ENCODE measurements at places on chromosomes 7 and 10. TPM values are rescaled to one million over a fixed set of nuclear protein-coding genes. Genes with fewer than 3 reads are reported as not detected.
A peak's percentile ranks its signal among the peaks of the same experiment; 100 is the strongest.

OPN1SW gene
- total RNA-seq = not detected

INSYN2A gene
- total RNA-seq = 0.41 TPM

- no peak overlapping the region for H3K27ac ChIP-seq
- H3K4me1 ChIP-seq = no peaks in the 10 kb centered on the region
- H3K36me3 ChIP-seq = no peaks in the 10 kb centered on the region
- H3K27me3 ChIP-seq = no peaks in the 10 kb centered on the region
These were observed 108.5 kb downstream of the PTPRN2 start for GRCh38 chr7:158479021-158479663.

- H3K27me3 ChIP-seq = no peaks in the 10 kb centered on the region
- DNase-seq = no peak
- peaks cover 22% of the 10 kb centered on the region for H3K36me3 ChIP-seq
- no peaks in the 10 kb centered on the region for H3K4me1 ChIP-seq
- no peak overlapping the region for H3K4me3 ChIP-seq
These were observed 21.9 kb downstream of the RRP12 start for GRCh38 chr10:97378933-97379921.

DNA sequence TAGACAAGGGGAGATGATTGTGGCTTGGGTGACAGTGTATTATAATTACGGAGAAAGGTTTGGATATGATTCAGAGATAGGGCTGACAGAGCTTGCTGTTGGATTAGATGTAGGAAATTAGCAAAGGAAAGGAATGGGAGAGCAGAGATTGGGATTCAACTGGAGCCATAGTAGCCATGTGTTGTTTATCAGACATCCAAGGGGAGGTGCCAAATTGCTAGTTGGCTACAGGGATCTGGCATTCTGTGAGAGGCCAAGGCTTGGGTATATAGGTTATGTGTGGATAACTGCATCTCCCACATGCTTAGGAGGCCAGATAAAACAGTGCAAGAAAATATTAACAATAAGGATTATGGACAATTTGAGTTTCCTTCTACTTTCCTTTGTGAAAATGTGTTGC is 34.9 kb downstream of the CSGALNACT2 start:
- no peaks in the 10 kb centered on the region for H3K4me1 ChIP-seq
- DNase-seq = no peak
- no peak overlapping the region for H3K4me3 ChIP-seq

- H3K4me1 ChIP-seq = peaks cover 33% of the 10 kb centered on the region
- no peak for DNase-seq
- H3K4me3 ChIP-seq = no peak overlapping the region
- H3K27ac ChIP-seq = peak overlapping the region; percentile 1
- H3K36me3 ChIP-seq = peaks cover 3% of the 10 kb centered on the region
These were observed 7.5 kb upstream of the KMT2E start for GRCh38 chr7:105006367-105007136.

MBL2 gene
- not detected for total RNA-seq

- peak; percentile 49 for DNase-seq
- no peak overlapping the region for H3K4me3 ChIP-seq
- H3K27me3 ChIP-seq = no peaks in the 10 kb centered on the region
- H3K27ac ChIP-seq = peak overlapping the region; percentile 77
- no peaks in the 10 kb centered on the region for H3K36me3 ChIP-seq
These were observed 58.1 kb downstream of the CAV1 start for GRCh38 chr7:116582806-116583444.

GRCh38 chr7:110187877-110188554 is 902.9 kb upstream of the LRRN3 start:
- no peak for DNase-seq
- H3K27me3 ChIP-seq = no peaks in the 10 kb centered on the region
- H3K4me3 ChIP-seq = no peak overlapping the region
- no peaks in the 10 kb centered on the region for H3K4me1 ChIP-seq

GRCh38 chr7:12670743-12671520 is 16.5 kb upstream of the ARL4A start:
- no peaks in the 10 kb centered on the region for H3K27me3 ChIP-seq
- H3K27ac ChIP-seq = no peak overlapping the region
- no peaks in the 10 kb centered on the region for H3K36me3 ChIP-seq

- H3K27ac ChIP-seq = no peak overlapping the region
- DNase-seq = no peak
- no peak overlapping the region for H3K4me3 ChIP-seq
- H3K27me3 ChIP-seq = no peaks in the 10 kb centered on the region
- peaks cover 5% of the 10 kb centered on the region for H3K4me1 ChIP-seq
These were observed 41.8 kb upstream of the ZNF365 start for GRCh38 chr10:62332406-62332805.

DNA sequence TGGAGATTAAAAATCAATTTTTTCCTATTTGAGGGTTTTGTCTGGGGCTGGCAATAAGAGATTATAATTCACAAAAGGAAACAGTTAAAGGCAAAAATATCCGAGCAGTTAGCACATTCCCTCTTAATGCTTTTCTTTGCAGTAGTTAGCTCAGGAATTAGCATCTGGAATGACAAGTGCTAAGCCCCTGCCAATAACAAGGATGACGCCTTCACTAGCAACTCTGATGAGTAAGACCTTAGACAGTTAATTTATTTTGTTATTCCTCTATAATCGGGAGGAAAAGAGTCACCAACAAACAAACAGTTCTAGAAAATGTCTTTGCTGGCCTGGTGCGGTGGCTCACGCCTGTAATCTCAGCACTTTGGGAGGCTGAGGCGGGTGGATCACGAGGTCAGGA is 151.3 kb downstream of the TRIL start:
- H3K4me3 ChIP-seq = no peak overlapping the region
- peak overlapping the region; percentile 50 for H3K27ac ChIP-seq
- H3K36me3 ChIP-seq = no peaks in the 10 kb centered on the region
- no peaks in the 10 kb centered on the region for H3K27me3 ChIP-seq

SGCE gene
- 38.3 TPM for total RNA-seq

GRCh38 chr7:84735677-84736076 is 451.2 kb downstream of the SEMA3D start:
- H3K36me3 ChIP-seq = no peaks in the 10 kb centered on the region
- no peaks in the 10 kb centered on the region for H3K27me3 ChIP-seq
- DNase-seq = no peak
- H3K4me3 ChIP-seq = no peak overlapping the region

DNA sequence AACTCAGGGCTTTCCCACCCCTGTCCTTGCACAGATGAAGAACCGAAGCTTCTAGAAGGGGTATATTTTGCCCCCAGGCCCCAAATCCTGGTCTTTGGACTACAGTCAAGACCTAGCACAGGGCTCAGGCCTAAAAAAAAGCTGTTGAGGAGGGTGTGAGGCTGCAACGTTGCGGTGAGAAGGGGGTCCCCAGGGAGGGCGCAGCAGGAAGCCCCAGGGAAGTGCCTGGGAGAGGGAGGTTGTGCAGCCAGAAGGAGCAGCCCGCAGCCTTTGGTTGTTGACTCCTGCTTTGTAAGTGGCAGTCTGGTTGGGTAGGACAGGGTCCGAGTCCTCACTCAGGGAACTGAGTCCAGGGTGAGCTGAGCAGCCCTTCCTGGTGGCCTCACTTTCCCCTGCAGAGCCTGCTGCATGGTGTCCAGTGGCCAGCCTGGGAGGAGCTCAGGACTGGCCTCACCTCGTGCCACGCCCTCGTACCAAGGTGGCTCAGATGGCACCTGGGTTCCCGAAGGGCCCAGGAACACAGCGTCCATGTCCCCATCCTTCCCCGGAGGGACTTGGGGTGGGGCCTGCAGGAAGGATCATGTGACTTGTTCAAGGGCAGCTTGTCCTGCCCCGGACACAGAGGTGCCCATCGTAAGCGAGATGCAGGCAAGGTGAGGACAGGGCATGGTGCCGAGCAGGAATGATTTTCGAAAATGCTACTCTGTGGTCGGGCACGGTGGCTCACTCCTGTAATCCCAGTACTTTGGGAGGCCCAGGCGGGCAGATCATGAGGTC is 166.4 kb upstream of the TNRC18 start:
- no peak overlapping the region for H3K27ac ChIP-seq
- peaks cover 15% of the 10 kb centered on the region for H3K4me1 ChIP-seq
- no peaks in the 10 kb centered on the region for H3K36me3 ChIP-seq
- H3K4me3 ChIP-seq = no peak overlapping the region
- no peak for DNase-seq

NDUFB2 gene
- 218 TPM for total RNA-seq

SEMA3C gene
- total RNA-seq = 193 TPM

DNA sequence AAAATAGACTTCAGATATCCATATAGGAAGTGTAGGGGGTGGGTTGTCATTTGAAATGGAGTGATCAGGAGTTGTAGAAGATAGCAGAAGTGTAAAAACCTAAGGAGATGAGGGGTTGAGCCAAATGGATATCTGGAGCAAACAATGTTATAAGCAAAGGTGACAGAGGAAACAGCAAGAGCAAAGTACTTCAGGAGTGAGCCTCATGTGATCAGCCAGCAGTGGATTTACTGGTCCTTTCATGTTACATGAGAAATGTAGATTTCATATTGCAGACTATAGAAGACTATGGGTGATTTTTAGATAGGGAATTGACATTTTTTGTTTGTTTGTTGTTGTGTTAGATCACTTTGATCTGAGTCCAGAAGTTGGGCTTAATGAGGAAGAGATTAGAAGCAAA is 47.7 kb downstream of the GNAT3 start:
- no peak overlapping the region for H3K27ac ChIP-seq
- DNase-seq = no peak
- H3K36me3 ChIP-seq = no peaks in the 10 kb centered on the region
- no peak overlapping the region for H3K4me3 ChIP-seq

DNA sequence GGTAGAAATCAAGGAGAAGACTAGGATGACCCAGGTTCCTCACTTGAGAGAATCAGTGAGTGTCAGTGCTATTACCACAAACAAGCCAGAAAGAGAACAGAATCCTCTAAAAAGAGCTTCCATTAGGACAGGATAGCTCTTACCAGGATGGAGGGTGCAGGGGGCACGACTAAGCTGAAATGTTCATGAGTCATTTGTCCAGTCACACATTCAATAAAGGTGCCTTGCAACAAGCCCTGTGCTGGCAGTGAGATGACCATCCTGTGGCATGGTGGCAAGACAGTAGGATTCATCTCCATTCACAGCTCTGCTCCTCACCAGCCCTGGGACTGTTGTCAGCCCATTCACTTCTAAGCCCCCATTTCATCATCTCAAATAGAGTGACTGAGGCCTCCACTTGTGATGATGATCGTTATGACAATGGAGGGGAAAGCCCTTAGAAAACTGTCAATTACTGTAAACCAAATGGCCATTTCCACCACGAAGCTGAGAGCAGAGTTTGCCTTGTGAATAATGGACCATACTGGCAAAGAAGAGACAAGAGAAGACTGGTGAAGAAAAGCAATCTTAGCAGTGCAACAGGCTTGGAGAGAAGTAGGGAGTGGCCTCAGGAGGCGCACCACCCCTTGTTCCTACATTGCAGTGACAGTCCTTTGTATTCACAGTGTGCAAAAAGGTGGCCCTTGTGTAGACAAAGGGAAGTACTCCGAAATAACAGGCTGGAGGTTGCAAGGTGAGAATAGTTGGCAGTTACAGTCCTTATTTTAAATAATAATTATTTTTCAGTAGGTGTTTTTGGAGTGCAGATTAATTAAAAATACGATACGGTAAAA is 9.0 kb upstream of the WIPF3 start:
- H3K36me3 ChIP-seq = no peaks in the 10 kb centered on the region
- H3K27me3 ChIP-seq = peaks cover 23% of the 10 kb centered on the region
- H3K27ac ChIP-seq = no peak overlapping the region
- no peak for DNase-seq
- no peak overlapping the region for H3K4me3 ChIP-seq

ARHGEF35 gene
- total RNA-seq = 4.4 TPM
